ENCODE measurements at places on chromosomes 4 and X. TPM values are rescaled to one million over a fixed set of nuclear protein-coding genes. Genes with fewer than 3 reads are reported as not detected.

The ARHGAP36 gene
- total RNA-seq = not detected

The CHST7 gene
- 10.0 TPM for total RNA-seq

The ARAF gene
- total RNA-seq = 17.4 TPM

The TCP11X2 gene
- total RNA-seq = not detected

The BST1 gene
- total RNA-seq = 19.9 TPM

Data from fibroblast of villous mesenchyme (primary cell).